Stimulated activated CD4-positive, alpha-beta T cell treated with anti-CD3 and anti-CD28 coated beads, Interleukin-1b, Interleukin-23, amount 100 ng/mL, for 1 hour (primary cell): ENCODE measurements at places on chromosomes 12 and 14.

GRCh38 chr12:49783917-49784676 lies 42.7 kb downstream of the TMBIM6 start:
- no peak for DNase-seq

GRCh38 chr12:24770821-24771220 lies 178.1 kb downstream of the BCAT1 start:
- DNase-seq: no peak

DNA sequence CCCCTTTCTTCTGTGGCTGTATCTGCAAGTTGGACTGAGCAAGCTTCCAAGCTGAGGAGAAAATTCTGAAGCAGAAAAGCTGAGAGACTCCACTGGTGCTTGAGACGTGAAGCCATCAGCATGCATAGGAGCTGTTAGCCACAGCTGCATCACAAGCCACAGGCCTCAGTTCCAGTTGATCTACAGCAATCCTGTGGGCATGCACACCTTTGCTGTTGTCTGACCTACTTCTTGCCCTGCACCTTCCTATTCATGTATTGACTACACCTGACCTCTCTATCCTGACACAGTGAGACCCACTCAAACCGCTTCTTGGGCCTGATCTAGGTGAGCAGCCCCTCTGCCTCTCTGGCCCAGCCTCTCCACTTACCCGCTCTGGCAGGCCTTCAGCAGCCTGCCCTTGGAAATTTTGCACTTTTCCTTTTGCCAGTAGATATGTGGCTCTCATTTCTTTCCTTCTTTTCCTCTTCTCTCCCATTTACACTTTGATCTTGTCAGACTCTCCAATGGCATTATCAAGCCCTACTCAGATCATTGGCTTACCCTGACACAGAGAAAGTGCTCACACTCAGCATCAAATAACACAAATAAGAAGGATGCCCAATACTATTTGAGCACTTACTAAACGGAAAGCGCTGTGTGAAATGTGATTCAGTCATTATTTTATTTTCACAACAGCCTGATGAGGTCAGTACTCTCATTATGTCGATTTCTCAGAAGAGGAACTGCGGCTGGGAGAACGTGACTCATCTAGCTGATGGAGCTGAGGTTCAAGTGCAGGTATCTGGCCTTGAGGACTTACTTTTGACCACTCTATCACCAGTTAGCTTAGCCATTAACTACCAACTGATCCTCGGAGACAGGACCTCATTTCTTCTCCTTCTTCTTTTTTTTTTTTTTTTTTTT lies 21.9 kb upstream of the PTGR2 start:
- no peak for DNase-seq

GRCh38 chr12:9856894-9857293 lies 12.3 kb downstream of the CLEC2B start:
- DNase-seq: no peak

DNA sequence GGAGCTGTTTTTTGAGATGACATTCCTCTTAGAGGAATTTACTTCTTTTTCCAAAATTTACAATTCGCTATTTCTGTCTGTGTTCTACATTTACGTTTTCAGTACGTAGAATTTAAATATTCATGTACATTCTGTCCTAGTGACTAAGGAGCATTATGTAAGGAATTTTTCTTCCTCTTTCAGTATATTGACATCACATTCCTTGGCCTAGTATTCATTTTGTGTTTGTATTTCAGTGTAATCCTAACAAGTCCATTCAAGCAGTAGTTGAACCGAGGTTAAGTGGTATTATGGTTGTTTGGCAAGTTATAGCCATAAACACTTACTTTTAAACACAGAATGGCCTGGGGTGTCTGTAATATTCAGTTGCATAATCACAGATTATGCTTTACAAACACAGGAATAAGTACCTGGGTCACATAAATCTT lies 465.2 kb downstream of the PCNX1 start:
- no peak for DNase-seq

DNA sequence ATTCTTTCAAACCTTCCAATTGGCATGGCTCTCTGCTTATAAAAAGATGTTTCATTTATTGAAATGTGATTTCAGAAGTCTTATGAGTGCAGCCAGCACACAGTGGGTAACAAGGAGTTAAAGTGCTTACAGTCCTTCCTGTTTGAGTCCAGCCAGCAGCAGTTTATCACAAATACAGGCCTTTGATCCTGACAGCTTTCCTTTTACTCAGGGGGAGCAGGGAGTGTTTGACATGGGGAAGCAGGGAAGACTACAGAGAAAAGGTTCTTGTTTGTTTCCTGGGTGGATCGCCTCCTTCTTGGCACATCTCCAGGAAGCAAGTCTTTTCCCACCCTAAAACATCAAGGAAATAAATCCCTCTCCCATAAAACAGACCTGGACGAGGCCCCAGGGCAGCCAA lies 216.1 kb downstream of the MSRB3 start:
- no peak for DNase-seq

- no peak for DNase-seq
These were observed 62.1 kb upstream of the ESRRB start for GRCh38 chr14:76313852-76314251.

GRCh38 chr14:68998062-68998461 lies 19.0 kb upstream of the ACTN1 start:
- no peak for DNase-seq

- no peak for DNase-seq
These were observed 313.1 kb downstream of the SLC6A15 start for GRCh38 chr12:84599539-84599938.

DNA sequence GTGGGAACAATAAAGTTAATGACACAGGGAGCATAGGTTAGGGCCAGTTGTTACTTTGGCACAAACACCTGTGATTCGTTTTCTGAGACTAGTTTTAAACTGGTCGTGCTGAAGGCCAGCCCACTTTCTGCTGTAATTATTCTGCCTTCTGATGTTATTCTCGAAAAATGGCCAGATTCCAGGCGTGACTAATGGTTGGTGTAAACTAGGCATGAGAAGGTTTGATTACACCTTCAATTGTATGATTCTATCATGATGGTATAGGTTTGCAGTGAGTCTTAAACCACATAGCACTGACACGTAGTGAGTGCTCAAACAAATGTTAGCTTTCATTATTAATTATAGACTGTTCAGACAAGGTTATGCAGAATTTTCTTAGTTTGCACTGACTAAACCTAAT lies 39.0 kb downstream of the CKB start:
- DNase-seq: no peak

DNA sequence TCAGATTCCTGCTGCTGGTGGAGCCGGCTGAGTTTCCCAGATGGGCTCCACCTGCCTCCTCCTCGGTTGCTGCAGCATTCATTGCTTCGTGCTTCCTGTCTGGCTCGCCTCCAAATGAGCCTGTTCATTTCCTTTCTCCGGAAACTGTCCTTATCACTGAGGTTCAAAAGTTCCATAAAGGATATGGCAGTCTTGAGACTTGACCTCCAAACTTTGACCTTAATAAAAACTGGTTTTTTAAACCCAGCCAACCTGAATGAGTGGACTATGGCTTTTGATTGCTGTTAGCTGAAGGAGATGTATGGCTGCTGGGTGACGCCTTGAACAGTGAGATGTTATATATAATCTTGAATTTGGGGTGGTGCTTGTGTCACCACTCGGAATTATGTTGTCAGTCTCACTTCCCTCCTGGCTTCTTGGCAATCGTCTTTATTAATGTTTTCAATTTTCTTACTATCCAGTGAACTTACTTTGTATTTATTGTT lies 62.7 kb downstream of the RASSF3 start:
- no peak for DNase-seq

DNA sequence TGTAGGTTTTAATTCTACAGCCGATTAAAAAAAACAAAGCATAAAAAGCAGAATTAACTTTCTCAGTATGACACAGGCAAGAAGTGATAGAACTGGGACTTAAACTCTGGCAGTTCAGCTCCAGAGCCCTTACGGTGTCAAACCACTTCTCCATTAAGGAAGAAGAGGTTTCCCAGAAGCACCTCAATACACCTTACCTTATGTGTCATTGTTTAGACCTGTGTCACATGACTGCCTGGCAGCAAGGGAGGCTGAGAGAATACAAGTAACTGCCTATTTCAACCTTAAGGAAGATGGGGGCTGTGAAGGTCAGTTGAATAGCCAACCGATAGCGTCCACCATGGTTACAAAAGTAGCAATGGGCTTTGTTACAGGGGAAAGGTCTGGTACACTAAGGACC lies 54.6 kb upstream of the ARHGAP5 start:
- DNase-seq: no peak

GRCh38 chr12:97713270-97713669 lies 250.7 kb downstream of the RMST start:
- no peak for DNase-seq

GRCh38 chr12:42679466-42679865 lies 89.9 kb upstream of the PRICKLE1 start:
- no peak for DNase-seq

DNA sequence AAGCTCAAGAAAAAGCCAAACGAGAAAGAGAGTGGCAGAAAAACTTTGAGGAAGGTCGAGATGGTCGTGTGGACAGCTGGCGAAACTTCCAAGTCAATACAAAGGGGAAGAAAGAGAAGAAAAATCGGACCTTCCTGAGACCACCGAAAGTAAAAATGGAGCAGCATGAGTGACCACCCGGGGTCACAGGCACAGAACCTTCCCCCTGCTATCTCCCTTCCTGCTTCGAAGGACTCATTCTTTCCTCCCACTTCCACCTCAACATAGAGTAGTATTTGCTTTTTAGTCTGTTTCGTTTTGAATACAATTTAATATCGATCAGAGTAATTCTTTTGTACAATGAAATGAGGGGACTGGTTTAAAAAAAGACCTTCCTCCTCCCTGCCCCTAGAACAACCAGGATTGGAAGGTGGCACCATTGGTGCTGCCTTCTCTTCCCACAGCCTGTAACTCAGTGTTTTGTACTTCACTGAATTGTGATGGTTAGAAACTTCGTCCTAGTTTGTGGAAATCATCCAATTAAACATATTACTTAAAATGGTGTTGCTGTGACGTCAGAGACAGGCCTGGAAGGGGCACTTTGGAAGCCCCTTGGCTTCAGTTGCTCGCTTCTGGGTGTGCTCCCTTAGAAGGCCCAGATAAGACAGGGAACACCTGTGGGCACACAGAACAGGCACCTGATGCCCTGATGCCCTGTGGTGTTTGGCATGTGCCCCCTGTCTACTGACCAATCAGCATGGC lies 26.1 kb upstream of the NFKBIA start:
- DNase-seq: no peak

- DNase-seq: no peak
These were observed 18.9 kb downstream of the SOX5 start for GRCh38 chr12:23930599-23930998.

DNA sequence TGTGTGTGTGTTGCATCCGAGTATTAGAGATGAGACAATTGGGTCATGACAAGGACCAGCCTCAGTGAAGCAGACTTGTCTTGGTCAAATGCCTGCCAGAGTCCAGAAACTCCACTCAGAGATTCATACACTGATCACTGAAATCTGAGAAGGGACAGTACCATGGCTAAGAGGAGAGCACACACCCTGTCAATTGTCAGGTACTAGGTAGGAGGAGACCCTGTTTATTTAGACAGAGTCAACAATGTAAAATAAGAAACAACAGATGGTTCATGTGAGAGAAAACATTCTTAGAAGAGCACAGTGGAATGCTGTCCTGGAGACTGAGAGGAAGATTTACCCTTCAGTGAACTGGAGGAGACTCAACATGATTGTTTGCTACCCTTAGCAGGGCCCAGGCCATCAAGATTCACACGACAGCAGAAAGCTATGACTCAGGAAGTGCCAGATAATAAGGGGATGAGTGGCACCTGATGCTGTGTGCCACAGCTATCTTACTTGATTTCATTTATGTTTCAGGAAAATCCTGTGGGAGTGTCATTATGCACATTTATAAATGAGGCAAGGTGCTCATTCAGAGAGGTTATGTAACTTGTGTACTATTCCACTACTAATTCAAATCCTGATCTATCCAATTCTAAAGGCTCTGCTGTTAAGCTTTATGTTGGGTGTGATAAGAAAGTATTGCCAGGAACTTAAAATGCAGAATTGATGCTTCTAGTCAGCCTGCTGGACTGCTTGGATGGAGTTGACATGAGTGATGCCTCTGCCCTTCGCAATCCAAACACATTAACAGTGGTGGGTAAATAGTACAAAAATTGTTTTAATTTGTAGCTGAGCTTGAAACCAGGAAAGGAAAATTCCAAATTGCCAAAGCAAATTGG lies 136.6 kb upstream of the NEDD1 start:
- no peak for DNase-seq

- no peak for DNase-seq
These were observed 43.7 kb upstream of the KITLG start for GRCh38 chr12:88623777-88624548.

GRCh38 chr12:123142518-123142840 lies 8.4 kb downstream of the PITPNM2 start:
- no peak for DNase-seq

GRCh38 chr14:64501411-64502171 lies 2.0 kb downstream of the ZBTB25 start:
- no peak for DNase-seq
